ENCODE measurements at places on chromosomes 1 and 21.
A peak's percentile ranks its signal among the peaks of the same experiment; 100 is the strongest.

DNA sequence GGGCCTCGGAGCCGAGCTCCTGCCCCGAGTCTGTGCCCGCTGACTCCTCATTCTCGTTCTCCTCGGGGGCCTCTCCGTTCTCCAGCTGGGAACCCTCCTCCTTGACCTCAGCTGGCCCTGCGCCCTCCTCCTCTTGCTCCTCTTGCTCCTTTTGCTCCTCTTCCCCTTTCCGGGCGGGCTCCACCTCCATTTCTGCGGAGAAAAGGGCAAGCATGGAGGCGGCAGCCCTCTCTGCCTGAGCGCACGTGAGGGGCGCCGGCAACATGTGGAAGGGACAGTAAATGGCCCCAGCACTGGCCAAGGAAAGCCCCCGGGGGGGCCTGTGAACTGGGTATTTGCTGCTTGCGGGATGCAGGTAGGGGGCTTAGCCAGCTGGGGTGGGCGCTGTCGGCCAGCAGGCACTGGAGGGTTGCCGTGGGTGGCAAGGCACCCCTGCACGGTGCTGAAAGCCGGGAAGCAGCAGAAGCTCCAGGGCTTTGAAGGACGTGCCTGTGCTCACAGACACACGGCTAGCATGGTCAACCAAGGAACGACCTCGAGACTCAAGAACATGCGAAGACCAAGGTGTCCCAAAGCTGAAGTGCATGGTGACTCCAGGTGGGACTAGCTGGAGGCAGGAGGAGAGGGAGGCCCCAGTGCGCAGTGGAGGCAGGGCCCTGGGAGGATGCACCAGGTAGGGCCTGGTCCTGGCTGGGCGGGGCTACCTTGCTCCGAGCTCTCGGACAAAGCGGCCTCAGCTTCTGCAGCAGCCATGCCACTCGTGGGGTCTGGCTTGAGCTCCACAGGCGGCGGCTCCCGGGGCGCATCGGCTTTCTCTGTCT, 30.7 kb downstream of the ZBTB17 start:
- peak; percentile 45 for DNase-seq

DNA sequence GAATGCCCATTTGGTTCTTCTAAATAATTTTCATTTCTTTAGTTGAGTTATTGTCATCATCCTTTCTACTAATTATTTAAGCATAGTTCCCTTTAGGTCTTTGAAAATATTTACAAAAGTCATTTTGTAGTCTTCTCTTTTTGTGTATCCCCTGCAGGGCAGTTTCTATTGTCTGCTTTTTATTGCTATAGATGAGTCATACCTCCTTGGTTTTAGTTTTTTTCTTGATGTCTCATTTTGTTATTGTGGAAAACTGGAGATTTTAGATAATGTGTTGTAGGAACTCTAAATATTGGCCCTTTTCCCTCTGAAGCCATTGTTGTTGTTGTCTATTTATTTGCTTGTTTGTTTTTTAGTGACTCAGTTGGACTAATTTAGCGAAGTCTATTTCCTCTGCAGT, 387.9 kb downstream of the NUF2 start:
- no peak for DNase-seq

DNA sequence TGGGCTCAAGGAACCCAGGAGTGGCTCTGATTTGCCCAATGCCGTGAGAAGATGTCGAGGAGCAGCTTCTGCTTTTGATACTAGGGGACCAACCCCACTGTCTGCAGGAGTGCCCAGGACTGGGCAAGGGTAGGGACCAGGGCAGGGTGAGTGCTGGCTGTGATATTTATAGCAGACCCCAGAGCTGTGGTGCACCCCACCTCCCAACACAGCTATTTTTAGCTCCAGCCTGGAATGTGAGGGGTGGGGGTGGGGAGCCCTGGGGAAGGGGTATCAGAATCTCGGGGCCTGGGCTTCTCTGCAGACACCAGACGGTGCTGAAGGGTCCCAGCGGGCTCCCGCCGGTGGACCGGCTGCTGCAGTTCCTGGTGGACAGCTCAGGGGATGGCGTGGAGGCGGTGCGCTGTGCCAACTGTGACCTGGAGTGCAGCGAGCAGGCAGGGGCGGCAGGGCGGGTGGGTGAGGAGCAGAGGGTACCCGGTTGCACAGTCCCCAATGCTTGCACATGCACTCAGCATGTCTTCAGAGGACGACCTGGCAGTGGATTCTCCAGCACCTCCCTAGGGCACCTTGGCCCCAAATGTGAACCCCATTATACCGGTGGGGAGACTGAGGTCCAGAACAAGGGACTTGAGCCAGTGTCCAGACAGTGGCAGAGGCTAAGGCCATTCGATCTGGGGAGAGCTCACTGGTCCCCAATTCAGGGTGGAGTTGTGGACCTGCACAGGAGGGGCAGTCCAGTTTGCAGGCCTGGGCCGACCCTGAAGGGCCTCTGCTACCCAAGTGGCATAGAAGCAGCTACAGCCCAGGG, 1.4 kb downstream of the RNF207 start:
- no peak for DNase-seq

- no peak for DNase-seq
Observed at GRCh38 chr1:24964811-24965570, 34.9 kb upstream of the RUNX3 start.

DNA sequence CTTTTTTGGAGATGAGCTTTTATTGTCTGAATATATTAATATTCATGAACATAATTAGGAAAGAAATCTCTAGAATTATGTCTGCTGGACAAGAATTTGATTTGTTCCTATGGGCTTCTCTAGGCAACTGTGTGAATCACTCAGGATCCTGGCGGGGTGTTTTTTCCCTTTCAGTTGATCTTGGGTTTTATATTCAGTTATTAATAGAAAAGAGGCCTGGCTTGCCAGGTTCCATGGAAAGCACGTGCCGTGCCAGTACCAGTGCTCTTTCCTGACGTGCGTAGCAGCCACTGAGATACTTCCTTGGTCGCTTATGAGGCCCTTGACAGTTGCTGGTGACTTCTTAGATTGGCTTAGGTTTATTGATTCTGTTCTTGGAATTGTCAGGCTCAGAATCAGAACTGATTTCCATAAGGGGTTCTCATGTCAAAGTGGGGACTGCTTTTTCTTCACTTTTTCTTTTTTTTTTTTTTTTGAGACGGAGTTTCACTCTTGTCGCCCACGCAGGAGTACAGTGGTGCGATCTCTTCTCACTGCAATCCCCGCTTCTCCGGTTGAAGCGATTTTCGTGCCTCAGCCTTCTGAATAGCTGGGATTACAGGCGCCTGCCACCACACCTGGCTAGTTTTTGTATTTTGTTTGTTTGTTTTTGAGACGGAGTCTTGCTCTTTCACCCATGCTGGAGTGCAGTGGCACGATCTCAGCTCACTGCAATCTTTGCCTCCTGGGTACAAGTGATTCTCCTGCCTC, 48.7 kb upstream of the KIF1B start:
- DNase-seq: no peak

- peak; percentile 84 for DNase-seq
Observed at GRCh38 chr1:161044908-161045735, 655 bp downstream of the USF1 start.

DNA sequence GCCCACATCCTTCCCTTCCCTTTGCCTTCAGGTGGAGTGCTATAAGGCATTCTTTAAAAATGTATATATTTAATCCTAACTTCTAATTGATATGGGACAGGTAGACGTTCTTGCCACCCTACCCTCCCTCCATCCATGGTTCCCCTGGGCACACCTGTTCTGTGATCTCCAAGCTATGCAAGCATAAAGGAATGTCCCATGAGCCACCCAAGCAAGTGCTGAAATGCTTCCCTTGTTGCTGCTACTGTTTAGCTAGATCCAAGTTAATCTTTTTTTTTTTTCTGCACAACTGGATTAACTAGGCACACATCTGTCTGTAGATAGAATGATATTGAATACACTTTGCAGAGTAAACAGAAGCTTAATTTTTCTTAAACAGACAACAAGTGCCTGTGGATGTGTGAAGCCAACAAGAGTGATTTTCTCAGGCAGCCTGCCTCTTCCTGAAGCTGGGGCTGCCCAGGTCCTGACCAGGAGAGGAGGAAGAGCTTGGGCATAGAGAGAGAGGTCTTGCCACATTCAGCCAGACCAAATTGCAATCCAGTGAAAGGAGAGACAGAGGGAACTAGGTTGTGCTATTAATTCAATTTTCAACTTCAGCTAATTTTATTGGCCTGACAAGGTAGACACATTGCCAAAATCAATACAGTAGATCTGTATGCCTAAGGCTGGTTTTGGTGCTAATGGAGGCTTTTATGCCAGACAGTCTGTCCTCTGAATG, 28.2 kb upstream of the ATP1B1 start:
- no peak for DNase-seq

DNA sequence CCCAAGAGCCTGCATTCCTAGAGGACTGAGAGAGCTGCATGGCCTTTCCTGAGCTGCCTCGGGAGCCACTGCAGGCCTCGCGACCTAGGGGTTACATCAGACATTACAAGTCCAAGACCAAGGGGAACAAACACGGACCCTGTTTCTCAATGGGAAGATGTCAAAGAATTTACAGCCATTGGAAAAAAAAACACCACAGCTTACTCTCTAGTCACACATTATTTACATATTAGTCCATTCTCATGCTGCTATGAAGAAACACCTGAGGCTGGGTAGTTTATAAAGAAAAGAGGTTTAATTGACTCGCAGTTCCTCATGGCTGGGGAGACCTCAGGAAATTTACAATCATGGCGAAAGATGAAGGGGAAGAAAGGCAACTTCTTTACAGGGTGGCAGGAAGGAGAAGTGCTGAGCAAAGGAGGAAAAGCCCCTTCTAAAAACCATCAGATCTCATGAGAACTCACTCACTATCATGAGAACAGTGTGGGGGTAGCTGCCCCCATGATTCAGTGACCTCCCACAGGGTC, 8.4 kb upstream of the PRMT2 start:
- no peak for DNase-seq

- DNase-seq: no peak
Observed at GRCh38 chr1:50493710-50494109, 70.5 kb upstream of the DMRTA2 start.

DNA sequence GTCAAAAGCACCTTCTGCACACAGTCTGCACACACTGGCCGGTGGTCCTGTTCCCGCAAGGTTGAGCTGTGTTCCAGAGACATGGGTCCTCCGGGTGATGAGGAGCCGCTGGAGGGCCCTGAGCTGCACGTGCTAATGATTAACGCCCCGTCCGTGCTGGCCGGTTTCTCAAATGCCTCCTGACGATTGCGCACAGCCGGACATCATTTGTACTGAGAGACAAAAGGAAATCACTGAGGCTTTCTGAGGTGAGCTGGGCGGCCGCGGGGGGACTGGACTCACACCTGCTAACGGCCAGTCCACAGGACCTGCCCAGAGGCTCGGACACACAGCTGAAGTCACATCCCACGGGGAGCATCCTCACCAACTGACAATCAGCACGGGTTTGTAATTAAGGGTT, 29.2 kb downstream of the POFUT2 start:
- peak; percentile 33 for DNase-seq

- no peak for DNase-seq
Observed at GRCh38 chr1:168552961-168553360, 9.2 kb upstream of the XCL2 start.

DNA sequence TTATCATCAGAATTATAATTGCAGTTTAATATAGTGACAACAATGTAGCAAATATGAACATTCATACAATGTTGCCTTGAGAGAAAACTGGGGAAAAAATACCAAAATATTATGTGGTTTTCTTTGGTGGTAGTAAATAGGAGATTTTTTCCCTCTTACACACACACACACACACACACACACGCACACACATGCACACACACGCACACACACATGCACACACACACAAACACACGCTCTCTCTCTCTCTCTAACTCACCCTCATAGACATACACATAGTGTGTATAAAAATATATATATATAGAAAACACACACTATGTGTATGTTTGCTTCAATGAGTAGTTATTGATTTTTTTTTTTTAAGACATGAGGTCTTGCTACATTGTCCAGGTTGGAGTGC, 211.6 kb downstream of the HHAT start:
- no peak for DNase-seq

- no peak for DNase-seq
Observed at GRCh38 chr1:84998642-84999280, 1.8 kb upstream of the MCOLN2 start.

- DNase-seq: no peak
Observed at GRCh38 chr1:115647047-115647446, 5.3 kb downstream of the VANGL1 start.

DNA sequence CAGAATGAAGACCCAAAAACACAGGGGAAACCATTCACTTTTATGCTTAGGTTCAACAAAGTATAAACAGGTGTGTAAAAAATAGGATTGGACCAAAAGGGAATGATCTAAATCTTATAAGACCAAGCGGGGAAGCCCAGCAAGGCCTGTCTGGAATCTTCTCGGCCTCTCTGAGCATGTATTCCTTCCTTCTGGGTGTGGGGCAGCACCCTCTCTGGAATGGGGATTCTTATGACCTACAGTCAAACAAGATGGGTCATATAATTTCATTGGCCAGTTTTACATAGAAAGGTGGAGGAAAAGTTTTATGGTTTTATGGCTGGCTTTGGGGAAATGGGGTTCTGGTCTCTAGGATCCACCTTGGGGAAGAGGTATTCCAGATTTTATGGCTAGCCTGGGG, 11.2 kb downstream of the KCNK1 start:
- DNase-seq: no peak

- DNase-seq: no peak
Observed at GRCh38 chr1:22431965-22432364, 19.7 kb upstream of the ZBTB40 start.

- no peak for DNase-seq
Observed at GRCh38 chr1:24959623-24959975, 29.5 kb upstream of the RUNX3 start.

- no peak for DNase-seq
Observed at GRCh38 chr21:36976882-36977651, 10.6 kb upstream of the HLCS start.

- DNase-seq: no peak
Observed at GRCh38 chr1:39148942-39149341, 55.6 kb upstream of the MACF1 start.

GRCh38 chr21:38965910-38966504, 160.3 kb downstream of the ETS2 start:
- DNase-seq: peak; percentile 83

DNA sequence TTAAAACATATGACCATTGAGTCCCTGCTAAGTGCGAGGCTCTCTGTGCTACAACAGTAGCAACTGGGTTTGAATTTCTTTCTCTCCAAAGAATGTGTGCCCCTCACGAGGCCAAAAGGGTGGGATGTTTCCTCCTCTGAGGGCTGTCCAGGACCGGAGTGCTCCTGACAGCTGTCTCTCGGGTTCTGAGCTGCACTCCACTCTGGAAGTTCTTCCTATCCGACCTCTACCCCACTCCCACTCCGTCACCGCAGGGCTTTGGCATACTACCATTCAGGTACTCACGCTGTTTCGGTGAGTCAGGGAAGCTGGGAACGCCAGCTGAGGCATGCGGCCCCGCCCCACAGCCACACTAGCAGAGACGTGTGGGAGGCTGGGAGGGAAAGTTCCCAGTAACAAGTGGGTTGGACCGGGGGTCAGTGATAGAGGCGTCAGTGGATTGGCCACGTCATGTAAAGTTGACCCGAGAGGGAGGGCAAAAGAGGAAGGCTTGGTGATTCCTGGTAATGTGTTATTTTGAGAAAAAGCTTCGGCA, 705 bp upstream of the SLC50A1 start:
- DNase-seq: peak; percentile 88

GRCh38 chr1:218303176-218303879, 18.2 kb downstream of the RRP15 start:
- DNase-seq: no peak
